CD4-positive, alpha-beta T cell treated with Interferon gamma for 1 hour (primary cell): ENCODE measurements at places on chromosomes 7 and 10.

GRCh38 chr10:48623607-48624132 lies 18.8 kb upstream of the ARHGAP22 start:
- DNase-seq: no peak

DNA sequence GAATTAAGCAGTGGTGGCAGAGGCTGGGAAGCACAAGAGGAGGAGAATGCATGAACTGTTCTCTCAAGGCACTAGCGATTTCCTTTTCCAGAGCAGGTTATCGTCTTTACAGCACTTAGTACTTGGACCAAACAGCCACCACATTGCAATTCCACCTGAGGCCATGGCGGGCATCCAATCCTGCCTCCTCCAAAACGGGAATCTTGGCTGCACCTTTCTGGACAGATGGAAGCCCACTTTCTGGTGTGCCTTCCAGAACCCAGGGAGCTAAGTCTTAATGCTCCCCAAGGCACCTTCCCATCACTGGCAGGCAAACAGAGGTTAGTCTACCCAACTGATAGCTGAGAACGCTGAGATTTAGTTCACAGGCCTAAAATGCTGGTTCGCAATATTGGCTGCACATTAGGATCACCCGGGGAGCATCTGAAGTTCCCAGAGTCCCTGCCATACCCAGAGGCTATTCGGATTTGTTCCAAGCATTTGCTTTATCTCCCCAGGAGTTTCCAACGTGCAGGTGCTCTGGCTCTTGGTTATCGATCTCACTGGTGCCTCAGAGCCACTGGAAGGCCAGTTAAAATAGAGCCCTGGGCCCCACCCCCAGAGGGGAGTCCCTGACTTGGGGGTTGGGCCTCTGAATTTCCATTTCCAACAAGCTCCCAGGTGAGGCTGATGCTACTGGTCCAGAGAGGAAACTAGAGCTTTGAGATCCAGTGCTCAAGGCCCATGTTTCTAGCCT lies 62.2 kb downstream of the KCNMA1 start:
- DNase-seq: no peak

GRCh38 chr7:130490311-130490791 lies 1.5 kb upstream of the MEST start:
- no peak for DNase-seq

DNA sequence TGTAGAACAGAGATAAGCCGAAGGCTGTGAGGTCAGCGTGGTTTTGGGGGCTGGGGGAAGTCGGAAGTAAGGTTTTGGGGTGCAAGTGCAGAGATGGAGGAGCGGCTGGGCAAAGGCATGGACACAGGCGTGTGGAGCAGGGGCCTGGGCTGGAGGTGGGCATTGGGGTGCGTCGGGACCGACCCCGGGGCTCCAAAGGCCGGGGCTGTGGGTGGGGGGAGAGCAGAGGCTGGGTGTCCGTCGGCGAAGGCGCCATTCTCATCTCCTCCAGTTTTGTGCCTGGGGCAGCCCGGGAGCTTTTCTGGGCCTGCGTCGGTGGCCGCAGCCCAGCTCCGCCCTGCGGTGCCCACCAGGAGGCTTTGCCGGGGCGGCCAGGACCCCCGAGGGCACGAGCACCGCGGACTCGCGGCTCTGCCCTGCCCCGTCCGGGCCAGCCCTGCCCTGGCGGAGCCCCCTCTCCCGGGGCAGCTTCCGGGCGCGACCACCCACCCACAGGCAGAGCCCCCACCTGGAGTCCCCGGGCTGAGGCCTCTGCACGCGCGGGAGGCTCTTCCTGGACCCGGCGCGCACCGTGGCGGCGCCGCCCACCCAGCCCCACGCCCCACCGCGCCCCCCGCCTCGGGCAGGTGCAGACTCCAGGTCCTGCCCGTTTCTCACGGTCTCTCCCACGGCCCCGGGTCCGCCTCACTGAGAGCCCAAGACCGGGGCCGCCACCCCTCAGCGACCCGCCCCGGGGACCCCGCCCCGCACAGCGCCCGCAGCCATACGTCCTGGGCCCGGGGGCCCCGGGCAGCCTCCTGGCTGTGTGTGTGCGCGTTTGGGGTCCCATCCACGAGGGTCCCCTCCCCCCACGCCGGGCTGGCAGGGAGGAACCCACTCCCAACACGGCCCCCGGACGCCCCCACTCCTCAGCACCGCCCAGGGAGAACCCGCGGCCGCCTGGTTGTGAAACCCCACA lies 7.7 kb upstream of the SCART1 start:
- DNase-seq: no peak

GRCh38 chr7:1749864-1750466 lies 79.9 kb downstream of the ELFN1 start:
- DNase-seq: no peak

DNA sequence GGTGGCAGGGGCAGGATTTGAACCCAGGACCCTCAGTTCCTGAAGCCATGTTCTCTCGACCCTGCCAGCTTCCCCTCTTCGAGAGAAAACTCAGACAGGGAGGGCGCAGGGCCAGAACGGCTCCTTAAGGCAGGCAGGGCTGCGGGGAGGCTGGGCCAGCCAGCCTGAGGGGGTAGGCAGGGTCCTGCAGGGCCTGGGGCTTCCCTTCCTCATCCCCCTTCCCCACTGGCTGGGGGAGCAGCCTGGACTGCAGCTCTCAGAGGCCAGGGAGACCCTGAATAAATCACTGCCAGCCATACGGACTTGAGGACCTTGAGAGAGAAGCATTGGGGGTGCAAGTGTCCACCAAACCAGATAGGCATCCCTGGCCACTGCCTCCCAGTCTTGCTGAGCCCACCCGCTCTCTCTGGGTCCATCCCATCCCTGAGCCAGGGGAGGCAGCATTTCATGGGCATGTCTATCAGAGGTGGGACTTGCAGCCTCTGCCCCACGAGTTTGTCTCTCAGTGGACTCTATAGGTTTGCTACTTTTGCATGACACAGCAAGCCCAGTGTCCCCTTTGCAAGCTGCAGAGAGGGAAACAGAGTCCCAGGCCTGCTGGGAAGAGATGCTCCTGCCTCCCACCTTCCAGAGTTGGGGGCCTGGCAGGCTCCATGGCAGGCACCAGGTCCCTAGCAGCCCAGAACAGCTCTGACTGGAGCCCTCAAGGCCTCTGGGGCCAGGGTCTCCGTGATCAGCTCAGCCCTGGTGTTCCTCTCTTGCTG lies 70.9 kb downstream of the MYL10 start:
- no peak for DNase-seq

- DNase-seq: no peak
Observed at GRCh38 chr10:47245731-47246350, 54.2 kb upstream of the GDF10 start.

GRCh38 chr7:29765490-29765889 lies 40.8 kb upstream of the WIPF3 start:
- no peak for DNase-seq

DNA sequence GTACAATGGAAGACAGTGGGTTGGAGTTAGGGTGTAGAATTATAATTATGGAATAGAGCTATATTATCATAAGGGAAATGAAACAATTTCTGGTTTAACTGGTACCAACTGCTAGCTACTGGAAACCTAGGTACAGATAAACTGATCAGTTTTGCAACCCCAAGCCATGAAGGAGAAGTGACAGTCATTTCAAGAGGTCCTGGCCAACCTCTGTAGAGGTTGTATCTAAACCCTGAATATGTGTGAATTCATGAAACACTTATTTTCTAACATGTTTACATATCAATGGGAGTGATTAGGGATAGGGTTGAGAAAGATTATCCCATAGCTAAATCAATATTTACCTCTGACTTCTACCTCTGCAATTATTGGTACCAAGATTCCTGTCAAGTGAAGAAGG lies 29.9 kb upstream of the CC2D2B start:
- no peak for DNase-seq

- DNase-seq: no peak
Observed at GRCh38 chr7:19215412-19215811, 70.2 kb upstream of the FERD3L start.

DNA sequence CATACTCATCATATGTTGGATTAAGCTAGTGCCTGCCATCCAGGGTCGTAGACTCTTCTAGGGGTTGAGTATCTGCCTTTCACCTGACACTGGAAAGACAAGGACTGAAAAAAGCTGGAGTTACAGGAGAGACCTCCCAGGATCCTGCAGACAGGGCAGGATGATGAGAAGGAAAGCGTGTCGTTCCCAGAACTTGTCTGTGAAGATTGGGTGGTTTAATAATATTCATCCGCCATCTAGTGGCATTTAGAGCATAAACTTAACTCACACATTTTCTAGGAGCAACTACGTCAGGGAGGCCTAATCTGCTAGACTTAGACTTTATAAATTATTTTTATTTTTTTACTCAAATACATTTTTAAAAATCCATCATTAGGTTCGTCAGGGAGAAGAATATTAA lies 59.6 kb downstream of the ADRB1 start:
- DNase-seq: no peak

DNA sequence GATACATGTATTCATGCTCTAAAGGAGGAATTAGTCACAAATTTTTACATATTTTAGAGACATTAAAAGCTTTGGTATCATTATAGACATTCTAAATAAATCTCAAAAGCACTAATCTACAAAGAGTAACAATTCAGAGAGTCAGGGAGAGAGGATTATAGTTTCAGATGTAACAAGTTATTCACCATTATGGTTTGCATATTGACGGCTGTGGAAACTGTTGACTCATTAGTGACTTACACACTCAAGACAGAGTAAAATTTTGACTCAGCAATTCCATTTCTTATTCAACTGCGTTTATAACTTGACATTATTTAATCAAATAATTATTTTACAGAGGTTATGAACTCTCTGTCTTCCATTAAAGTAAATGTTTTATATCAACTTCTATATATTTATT lies 95.4 kb upstream of the SEMA3C start:
- no peak for DNase-seq

DNA sequence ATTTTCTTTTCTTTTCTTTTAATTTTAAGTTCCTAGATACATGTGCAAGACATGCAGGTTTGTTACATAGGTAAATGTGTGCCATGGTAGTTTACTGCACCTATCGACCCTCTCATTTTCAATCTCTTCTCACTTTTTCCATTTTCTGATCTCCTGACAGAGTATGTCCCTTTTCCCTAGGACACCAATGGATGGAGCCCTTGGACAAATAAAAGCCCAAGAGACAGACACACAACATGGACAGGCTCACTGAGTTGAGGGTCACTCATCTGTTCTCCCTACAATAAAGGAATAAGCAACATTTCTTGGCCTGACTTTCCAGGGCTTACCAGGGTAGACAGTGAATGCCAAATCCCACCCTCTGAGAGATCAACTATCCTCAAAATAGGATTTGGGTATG lies 15.2 kb upstream of the UBE2D1 start:
- no peak for DNase-seq

GRCh38 chr7:4718075-4718474 lies 36.0 kb downstream of the FOXK1 start:
- no peak for DNase-seq

DNA sequence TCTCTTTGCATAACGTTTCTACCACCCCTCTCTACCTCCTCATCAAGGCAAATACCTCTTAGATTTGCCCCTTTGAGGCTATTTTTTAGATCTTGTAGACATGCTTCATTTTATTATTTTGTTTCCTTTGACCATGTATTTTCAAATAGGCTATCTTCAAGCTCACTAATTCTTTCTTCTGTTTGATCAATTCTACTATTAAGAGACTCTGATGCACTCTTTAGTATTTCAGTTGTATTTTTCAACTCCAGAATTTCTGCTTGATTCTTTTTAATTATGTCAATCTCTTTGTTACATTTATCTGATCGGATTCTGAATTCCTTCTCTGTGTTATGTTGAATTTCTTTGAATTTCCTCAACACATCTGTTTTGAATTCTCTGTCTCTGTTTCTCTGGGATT lies 82.8 kb downstream of the BBS9 start:
- no peak for DNase-seq

DNA sequence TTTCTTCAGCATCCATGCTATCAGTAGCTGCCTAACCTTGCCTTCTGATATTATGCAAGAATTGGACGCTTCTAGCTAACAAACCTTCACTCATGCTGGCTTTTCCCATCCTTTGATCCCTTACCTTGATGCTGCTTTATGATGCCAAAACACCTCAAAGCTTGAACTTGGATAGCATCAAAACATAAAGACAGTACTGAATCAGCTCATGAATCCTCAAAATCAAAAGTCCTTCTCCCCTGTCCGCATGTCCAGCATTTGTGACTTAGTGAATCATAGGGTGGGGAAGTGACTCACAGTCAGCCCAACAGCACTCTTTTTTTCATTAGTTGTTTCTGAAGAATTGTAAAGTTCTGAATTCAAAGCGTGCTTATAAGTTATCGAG lies 89.5 kb upstream of the PIK3CG start:
- DNase-seq: no peak

- no peak for DNase-seq
Observed at GRCh38 chr7:158944195-158944594, 87.8 kb downstream of the DYNC2I1 start.

GRCh38 chr7:16637379-16637778 lies 8.2 kb downstream of the ANKMY2 start:
- DNase-seq: no peak

DNA sequence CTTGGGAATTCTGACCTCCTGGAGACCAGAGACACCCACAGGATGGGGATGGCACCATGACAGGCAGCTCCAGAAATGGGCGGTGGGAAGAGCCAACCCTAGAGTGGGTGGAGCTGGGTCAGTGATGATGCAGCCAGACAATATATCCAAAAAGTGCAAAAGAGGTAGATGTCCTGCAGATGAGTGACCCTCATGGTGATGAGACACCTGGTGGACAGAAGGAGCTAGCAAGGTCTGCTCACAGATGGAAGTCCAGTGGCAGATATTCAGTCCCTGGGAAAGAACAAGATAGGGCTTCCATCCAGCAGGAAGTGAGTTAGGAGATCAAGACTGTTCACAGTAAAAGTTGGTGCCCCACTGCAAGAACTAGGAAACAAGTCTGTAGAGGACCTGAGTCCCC lies 19.2 kb upstream of the GRB10 start:
- no peak for DNase-seq

DNA sequence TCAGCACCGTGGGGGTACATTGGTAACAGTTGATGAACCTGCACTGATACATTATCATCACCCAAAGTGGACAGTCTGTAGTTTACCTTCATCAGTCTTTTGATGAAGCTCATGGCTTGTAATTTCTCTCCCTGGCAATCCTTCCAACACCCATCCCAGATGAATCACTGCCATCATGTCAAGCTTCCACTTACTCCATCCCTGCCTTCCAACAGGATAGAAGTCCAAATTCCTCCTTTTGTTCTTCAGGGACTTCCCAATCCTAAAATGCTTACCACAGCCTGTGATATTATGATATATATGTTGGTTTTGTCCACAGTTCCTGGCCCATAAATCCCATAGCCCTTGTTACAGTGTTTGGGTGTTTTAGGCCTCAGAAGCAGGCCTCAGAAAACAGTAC lies 16.1 kb downstream of the SNX10 start:
- DNase-seq: no peak
